Right ventricle myocardium superior (tissue), 1 donor: ENCODE measurements at places on chromosomes 3 and 15. TPM values are rescaled to one million over a fixed set of nuclear protein-coding genes. Genes with fewer than 3 reads are reported as not detected.

Gene ARNT2
- 3.3 TPM for total RNA-seq

Gene THPO
- total RNA-seq: 0.11 TPM

Gene CACNA2D2
- total RNA-seq: 1.6 TPM

Gene INAFM2
- total RNA-seq: 56.2 TPM

GRCh38 chr3:135967867-135968266 lies 2.3 kb downstream of the PPP2R3A start:
- no peak for DNase-seq

GRCh38 chr3:154191520-154191919 lies 70.3 kb downstream of the ARHGEF26 start:
- DNase-seq: no peak

DNA sequence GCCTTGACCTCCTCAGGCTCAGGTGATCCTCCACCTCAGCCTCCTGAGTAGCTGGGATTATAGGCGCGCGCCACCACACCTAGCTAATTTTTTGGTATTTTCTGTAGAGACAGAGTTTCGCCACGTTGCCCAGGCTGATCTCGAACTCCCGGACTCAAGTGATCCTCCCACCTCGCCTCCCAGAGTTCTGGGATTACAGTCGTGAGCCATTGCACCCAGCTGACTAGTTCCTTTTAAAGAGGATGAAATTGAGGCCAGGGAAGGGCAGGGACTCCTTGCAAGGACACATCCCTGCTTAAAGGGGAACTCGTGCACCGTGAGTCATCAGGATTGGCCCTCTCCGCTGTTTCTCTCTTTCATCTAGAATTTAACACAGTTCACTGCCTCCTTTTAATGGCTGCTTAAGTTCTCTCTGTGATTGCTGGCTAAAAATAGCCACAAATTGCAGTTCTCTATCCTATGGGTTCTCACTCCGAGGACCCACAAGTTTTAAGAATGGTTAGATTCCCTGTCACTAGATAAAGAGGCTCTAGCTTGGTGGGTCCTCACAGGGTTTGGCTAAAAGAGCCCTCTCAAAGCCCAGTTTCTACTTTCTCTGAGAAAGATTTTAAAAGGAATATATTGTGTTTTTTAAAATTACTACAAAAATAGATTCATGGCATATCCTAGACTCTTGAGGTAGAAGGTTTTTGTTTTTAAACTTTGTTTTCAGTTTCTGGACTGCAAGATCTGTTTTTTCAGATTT lies 1.4 kb downstream of the CRTAP start:
- peak; percentile 77 for DNase-seq

- DNase-seq: no peak
Measured at GRCh38 chr3:3689601-3690375, 109.4 kb upstream of the LRRN1 start.

DNA sequence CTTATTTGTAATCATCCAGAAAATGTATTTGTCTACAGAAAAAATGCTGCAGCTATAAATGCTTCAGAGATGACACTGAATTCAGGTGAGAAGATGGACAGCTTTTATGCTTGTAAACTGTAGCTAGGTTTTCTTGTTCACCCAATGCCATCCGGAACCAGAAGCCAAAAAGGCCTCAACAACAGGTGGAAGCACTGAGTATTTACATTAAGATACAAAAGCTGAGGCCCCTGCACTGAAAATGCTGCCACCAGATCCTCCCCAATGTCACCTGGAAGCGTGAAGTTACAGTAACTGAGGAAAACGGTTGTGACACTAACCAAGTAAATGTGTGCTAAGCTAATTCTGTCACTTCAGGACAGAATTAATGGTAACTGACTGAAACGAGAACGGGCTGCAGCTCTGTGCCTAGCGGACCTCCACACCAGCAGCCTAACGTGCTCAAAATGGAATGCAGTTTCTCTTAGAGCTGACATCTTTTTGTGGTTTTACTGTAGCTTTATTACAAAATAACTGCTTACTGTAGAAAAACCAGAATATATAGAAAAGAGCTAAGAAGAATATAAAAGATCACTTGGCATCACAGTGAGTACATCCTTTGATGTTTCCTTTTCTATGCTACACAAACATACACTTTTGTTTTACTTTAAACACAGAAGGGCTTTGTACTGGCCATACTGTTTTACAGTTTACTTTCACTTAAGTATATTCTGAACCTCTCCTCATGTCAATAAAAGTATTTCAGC lies 7.6 kb downstream of the CHSY1 start:
- no peak for DNase-seq

DNA sequence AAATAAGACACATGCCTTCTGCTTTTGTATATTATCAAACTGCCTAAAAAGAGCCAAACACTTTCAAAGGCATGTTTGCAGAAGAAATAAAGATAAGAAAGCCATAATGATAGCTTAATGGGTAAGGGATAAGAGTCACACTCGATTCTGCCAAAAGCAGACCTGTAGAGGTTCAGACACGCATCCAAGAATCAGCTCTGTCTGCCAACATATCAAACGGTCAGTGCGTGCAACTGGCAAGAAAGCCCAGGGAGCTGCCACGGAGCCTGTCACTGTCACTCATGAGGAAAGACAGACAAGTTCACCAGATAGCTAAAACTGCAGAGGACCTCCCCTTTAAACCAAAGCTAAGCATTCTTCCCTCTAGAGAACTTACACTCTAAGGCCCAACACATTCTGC lies 23.2 kb downstream of the DCP1A start:
- DNase-seq: peak; percentile 71
